Keratinocyte (primary cell): ENCODE measurements at places on chromosomes 4 and X. TPM values are rescaled to one million over a fixed set of nuclear protein-coding genes. Genes with fewer than 3 reads are reported as not detected.

The AMTN gene
- not detected in 3 replicates for polyA plus RNA-seq

- H3K4me3 ChIP-seq: peak overlapping the region; percentile 96
- peak overlapping the region; percentile 56 for H3K27ac ChIP-seq
- no peaks in the 10 kb centered on the region for H3K36me3 ChIP-seq
- no peak for DNase-seq
Measured at GRCh38 chr4:2963966-2964471, 648 bp downstream of the GRK4 start.

GRCh38 chr4:45241976-45242375 is 515.6 kb upstream of the GNPDA2 start:
- no peak for DNase-seq
- no peak overlapping the region for H3K27ac ChIP-seq
- no peaks in the 10 kb centered on the region for H3K36me3 ChIP-seq
- H3K4me3 ChIP-seq: no peak overlapping the region

The CAPN6 gene
- polyA plus RNA-seq: 0.03 to 0.06 TPM (median 0.03 TPM) in 3 replicates

The OPRPN gene
- polyA plus RNA-seq: not detected in 3 replicates

The KIAA1210 gene
- polyA plus RNA-seq: not detected in 3 replicates

GRCh38 chrX:134695999-134696398 is 37.7 kb upstream of the PLAC1 start:
- no peaks in the 10 kb centered on the region for H3K36me3 ChIP-seq
- DNase-seq: no peak
- H3K27me3 ChIP-seq: no peaks in the 10 kb centered on the region
- H3K4me1 ChIP-seq: peaks cover 38% of the 10 kb centered on the region
- H3K4me3 ChIP-seq: no peak overlapping the region
- H3K27ac ChIP-seq: no peak overlapping the region

DNA sequence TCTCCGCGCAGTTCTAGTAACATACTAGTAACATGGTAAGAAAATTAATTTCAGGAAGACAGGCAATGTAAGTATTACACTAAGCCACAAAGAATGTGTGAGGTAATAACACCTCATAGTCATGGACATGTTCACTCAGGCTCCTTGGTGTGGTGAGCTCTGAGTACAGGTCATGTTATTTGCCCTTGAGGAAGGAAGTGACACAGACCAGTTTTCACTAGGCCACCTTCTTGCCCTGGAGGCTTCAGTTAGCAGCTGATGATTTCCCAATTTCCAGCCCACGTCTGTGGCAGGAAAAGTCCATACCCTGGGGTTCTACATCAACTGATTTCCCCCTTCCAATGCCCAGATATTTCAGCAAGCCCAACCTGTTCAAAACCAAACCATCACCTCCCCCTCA is 6.7 kb downstream of the APOO start:
- H3K27ac ChIP-seq: peak overlapping the region; percentile 97
- H3K4me1 ChIP-seq: peaks cover 47% of the 10 kb centered on the region
- DNase-seq: peak; percentile 90
- H3K4me3 ChIP-seq: no peak overlapping the region
- H3K36me3 ChIP-seq: no peaks in the 10 kb centered on the region

GRCh38 chrX:46814966-46815365 is 21.9 kb upstream of the RP2 start:
- H3K27me3 ChIP-seq: no peaks in the 10 kb centered on the region
- H3K36me3 ChIP-seq: no peaks in the 10 kb centered on the region
- DNase-seq: no peak
- peaks cover 7% of the 10 kb centered on the region for H3K4me1 ChIP-seq

DNA sequence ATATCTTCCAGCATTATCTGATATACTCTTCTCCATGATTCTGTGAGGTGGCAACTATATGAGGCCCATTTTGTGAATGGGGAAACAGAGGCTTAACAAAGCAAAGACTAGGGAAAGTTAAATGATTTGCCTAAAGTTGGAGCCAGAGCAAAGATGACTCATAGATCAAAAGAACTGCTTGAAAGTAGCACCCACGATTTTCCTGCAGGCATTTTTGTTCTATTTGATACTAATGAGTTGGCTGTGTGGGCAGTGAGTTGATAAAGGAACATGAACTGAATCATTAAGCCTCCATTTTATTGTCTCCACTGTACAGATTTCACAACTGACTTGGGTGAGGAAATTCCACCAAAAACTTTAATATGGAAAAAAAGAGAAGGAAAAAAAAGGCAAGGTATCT is 138.9 kb upstream of the IGFBP7 start:
- no peaks in the 10 kb centered on the region for H3K27me3 ChIP-seq
- H3K27ac ChIP-seq: no peak overlapping the region
- peaks cover 7% of the 10 kb centered on the region for H3K4me1 ChIP-seq
- no peaks in the 10 kb centered on the region for H3K36me3 ChIP-seq

DNA sequence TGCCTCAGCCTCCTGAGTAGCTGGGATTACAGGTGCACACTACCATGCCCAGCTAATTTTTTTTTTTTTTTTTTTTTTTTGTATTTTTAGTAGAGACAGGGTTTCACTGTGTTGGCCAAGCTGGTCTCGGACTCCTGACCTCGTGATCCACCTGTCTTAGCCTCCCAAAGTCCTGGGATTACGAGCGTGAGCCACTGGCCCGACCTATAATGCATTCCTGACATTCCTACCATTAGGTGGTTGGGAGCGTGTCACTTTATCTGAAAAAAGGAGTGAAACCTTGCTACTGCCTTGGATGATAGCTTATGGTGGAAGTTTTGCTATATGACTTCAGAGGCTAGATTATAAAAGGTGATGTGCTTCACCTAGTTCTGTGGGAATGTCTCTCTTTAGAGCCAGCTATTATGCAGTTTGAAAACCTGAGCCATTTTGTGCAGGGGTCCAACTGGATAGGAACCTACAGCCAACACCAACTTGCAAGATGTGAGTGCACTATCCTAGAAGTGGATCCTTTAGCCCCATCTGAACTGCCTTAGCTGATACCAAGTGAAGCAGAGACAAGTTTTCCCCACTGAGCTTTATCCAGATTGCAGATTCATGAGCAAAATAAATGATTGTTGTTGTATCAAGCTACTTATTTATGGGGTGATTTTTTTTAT is 29.8 kb upstream of the EMCN start:
- no peaks in the 10 kb centered on the region for H3K36me3 ChIP-seq
- H3K4me1 ChIP-seq: no peaks in the 10 kb centered on the region
- H3K27ac ChIP-seq: no peak overlapping the region
- no peak overlapping the region for H3K4me3 ChIP-seq
- H3K27me3 ChIP-seq: no peaks in the 10 kb centered on the region
- no peak for DNase-seq

GRCh38 chr4:112840061-112840460 is 203.1 kb downstream of the LARP7 start:
- no peaks in the 10 kb centered on the region for H3K4me1 ChIP-seq
- no peaks in the 10 kb centered on the region for H3K36me3 ChIP-seq
- H3K27ac ChIP-seq: no peak overlapping the region
- no peak for DNase-seq
- no peaks in the 10 kb centered on the region for H3K27me3 ChIP-seq

The CC2D2A gene
- polyA plus RNA-seq: 5.9 to 11.8 TPM (median 8.9 TPM) in 3 replicates

DNA sequence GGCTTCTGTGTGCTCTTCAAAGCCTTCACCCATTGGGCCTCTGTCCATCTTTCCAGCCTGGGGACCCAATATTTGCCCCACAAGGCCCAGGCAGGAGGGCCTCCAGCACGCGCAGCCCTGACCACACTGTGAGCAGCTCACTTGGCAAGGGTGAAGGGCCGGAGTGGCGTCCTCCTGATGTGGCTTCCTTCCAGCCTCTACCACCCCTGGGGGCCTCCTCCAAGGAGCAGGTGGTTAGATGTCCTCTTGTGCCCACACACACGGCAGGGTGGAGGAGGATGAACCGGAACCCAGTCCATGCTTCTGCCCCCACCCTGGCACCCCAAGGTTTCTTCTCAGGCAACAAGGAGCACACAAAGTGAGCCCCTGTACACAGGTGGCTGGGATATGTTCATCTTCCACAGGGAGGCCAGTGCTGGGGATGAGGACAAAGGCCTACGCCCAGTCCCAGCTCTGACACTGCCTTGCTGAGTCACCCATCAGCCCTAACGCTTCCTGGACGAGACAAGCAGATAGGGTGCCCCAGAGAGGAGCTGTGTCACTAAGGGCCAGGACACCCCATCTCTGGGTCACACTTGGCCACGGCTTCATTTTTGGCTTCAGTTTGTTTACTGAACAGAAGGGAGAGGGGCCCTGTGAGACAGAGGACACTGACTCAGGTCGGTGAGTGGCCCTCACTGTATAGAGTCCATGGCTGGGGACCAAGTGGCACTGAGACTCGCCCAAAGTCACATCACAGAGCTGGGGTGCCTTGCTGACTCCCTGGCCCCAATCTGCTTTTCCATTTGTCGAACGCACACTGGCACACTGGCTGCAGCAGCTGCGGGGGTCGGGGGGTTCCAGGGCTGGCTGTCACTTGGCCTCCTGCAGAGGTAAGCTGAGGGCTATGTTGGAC is 1.9 kb downstream of the UBL4A start:
- no peak for DNase-seq
- no peaks in the 10 kb centered on the region for H3K27me3 ChIP-seq
- peaks cover 11% of the 10 kb centered on the region for H3K4me1 ChIP-seq
- H3K36me3 ChIP-seq: peaks cover 5% of the 10 kb centered on the region

- H3K27me3 ChIP-seq: peaks cover 7% of the 10 kb centered on the region
- no peaks in the 10 kb centered on the region for H3K4me1 ChIP-seq
- H3K4me3 ChIP-seq: no peak overlapping the region
- no peak overlapping the region for H3K27ac ChIP-seq
- DNase-seq: no peak
- no peaks in the 10 kb centered on the region for H3K36me3 ChIP-seq
Measured at GRCh38 chrX:18351784-18352183, 2.7 kb downstream of the SCML2 start.

DNA sequence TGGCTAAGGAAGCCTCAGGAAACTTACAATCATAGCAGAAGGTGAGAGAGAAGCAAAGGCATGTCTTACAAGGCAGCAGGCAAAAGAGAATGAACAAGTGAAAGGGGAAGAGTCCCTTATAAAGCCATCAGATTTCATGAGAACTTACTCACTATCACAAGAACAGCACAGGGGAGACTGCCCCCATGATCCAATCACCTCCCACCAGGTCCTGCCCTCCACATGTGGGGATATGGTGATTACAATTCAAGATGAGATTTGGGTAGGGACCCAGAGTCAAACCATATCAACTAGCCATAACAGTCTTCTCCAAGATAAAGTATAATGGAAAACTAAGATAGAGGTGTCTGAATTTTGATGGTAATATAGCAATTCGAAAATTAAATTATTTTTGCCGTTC is 534.3 kb downstream of the ADGRL3 start:
- DNase-seq: no peak
- H3K4me3 ChIP-seq: no peak overlapping the region
- no peaks in the 10 kb centered on the region for H3K36me3 ChIP-seq
- H3K27ac ChIP-seq: no peak overlapping the region

The CRMP1 gene
- 0.01 to 0.03 TPM in 2 of 3 replicates, not detected in the other for polyA plus RNA-seq
